Stimulated activated CD4-positive, alpha-beta T cell treated with anti-CD3 and anti-CD28 coated beads, Interleukin-1b, Interleukin-23, amount 100 ng/mL, for 24 hours (primary cell): ENCODE measurements at places on chromosomes 3 and 15.

DNA sequence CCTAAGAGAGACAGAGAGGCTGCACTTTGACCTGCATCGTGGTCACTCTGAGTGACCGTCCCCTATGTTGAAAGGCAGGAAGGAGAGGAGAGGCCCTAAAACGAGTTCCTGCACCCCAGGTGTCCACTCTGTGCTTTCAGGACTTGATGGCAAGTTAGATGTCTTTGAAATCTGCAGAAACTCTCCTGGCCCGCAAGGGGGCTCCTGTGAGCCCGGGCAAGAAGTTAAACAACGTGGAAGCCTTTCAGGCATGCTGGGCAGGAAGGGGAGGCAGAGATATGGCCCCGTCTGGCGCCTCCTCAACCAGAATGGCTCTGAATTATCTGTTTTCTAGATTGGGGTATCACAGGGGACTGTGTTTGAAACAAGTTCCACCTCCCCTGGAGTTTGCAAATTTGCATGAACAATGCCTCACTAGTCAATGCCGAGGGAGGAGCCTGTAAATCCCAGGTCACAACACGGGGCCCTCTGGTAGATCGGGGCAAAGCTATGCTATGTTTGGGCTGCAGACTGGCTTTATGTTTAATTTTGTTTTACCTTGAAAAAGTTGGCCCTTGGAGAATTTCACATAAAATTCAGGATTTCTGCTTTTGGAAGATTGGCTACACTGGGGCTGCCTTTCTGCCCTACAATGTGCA is 9.8 kb downstream of the CTXND1 start:
- DNase-seq: no peak

- DNase-seq: no peak
Measured at GRCh38 chr3:42653560-42654330, at the start of gene ZBTB47. Gene ZBTB47 (plus strand): TSS chr3:42653697. CDS start chr3:42658356, 4,659 bp downstream.

DNA sequence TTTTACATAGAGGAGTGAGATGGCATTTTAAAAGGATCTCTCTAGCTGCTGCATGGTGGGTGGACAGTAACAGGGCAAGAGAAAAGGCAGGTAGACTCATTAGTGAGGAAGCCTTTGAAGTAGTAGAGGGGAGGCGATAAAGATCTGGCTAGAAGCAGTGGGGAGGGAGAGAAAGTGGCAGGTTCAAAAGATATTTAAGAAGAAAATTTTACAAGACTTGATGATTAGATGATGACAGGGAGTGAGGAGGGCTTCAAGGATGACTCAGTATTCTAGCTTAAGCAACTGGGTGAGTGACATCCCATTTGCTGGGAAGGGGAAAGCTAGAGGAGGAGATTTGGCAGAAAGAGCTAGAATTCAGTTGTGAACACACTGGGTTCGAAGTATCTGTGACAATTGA is 3.8 kb upstream of the BRPF1 start:
- DNase-seq: no peak

- no peak for DNase-seq
Measured at GRCh38 chr15:89089316-89090230, 1.3 kb downstream of the ABHD2 start.

DNA sequence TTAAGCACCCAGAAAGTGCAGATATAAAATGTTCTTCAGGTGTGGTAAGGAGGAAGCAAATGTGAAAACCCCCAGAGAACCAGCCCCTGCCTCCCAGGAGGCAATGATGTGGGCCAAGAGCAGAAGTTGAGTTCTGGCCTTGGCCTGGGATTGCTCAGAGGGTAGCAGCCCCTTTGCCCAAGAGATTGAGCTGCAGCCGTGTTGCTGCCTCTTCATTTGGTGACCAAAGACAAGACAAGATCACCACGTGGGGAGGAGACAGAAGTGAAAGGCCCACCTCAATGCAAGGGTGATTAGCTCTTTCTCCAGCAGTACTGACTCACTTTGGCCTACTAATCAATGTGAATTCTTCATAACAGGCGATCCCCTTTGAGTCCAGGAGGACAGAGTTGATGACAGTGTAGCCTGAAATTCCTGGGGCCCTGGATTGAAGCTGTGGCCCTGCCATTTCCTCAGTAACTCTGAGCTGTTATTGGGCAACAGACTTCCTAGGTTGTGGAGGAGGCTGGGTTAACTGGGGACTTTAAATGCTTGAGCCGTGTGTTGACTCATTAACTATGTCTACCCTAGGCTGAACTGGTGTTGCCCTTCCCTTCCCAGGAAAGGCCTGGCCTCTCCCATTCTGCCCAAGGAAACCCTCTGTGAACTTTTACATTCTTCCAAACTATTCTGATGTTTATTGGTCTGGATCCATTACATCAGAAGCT is 86.5 kb downstream of the ST6GAL1 start:
- DNase-seq: no peak

DNA sequence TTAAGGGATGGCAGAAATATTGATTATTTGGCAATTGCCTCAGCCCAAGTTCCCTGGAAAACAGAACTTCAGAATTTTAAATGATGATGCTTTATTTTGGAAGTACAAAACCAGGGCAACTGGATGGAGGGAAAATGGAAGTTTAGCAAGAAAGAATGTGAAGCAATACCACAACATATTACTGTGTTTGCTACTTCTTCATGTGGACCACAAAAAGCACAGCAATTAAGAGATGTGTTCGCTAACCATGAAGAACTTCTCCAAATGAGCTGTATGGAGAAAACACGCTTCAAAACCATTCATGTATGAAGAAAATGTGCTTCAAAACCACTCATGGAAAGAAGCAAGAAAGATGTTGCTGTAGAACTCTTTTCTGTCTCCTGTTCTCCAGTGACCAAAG is 64.7 kb upstream of the ARL6 start:
- DNase-seq: no peak

GRCh38 chr3:36957862-36958686 is 13.2 kb upstream of the TRANK1 start:
- no peak for DNase-seq

GRCh38 chr3:172174513-172175253 is 135.3 kb downstream of the FNDC3B start:
- DNase-seq: no peak

GRCh38 chr15:85154061-85154460 is 172.4 kb downstream of the PDE8A start:
- no peak for DNase-seq

- no peak for DNase-seq
Measured at GRCh38 chr3:155778462-155778861, 27.6 kb downstream of the C3orf33 start.

DNA sequence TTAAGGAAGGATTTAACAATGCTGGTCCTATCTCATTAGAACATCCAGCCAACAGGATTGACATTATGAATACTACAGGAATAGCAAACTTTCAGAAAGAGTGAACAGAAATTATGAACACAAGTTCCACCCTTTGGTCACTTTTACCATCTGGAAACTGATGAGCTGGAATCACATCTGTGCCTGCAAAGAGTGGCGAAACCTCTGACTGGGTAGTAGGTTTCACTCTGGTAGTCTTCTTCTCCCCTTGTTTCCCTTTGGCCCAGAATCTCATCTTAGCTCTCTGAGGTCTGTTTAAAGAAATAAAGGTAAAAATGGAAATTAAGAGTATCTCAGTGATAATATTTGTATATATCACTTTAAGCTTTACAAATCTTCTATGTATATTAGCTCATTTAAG is 73.1 kb downstream of the NR2E3 start:
- DNase-seq: no peak

DNA sequence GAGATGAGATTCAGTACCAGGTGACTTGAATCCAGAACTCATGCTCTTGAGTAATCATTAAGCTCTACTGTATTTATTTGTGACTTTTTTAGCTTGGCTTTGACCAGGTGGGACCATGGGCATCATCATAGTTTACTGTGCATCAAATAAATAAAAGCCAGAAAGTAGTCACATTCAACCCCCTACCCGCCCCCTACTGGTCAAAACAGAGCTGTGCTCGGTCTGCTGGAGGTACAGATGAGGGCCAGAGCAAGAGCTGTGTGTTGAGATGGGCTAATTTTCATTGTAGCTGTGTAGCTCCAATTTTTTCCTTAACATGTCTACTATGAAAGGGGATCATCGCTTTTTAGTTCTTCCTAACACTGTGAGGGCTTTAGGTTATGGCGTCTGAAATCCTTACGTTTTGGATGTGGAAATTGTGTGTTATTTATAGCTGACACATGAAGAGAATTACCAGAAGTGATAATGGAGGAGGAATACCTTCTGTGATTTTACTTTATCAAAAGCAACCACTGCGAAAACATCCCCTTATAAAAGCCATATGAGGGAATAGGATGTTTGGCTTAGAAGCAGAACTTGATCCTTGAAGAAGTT is 375.1 kb downstream of the PTPRG start:
- no peak for DNase-seq

DNA sequence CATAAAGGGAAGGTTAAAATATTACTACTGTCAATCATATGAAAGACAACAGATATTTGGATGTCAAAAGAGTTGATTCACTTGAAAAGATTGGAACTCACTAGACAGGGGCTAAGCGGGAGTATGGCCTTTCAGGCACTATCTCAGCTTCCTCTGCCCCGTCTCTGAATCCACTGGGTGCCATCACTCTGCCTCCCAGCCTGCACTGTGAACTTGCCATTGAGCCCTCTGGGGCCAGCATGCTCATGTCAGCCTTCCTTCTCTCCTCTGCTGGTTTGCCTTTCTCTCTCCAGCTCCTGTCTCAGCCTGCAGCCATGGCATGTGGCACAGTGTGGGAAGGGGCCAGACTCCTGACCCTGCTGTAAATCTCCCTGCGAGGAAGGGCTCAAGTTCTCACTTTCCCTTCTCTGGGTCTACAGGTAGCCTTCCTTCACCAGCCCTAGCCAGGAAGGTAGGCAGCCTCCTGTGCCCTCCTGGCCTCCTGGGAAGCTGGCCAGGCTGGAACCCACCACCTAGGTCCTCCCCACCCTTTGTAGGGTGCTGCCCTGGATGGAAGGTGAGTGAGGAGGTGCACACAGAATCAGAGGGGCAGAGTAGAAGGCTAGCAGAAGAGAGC is 54.0 kb upstream of the SLCO2A1 start:
- no peak for DNase-seq

- no peak for DNase-seq
Measured at GRCh38 chr3:99639579-99639978, 1.2 kb downstream of the COL8A1 start.

GRCh38 chr15:69812861-69813261 is 284.9 kb downstream of the TLE3 start:
- no peak for DNase-seq

DNA sequence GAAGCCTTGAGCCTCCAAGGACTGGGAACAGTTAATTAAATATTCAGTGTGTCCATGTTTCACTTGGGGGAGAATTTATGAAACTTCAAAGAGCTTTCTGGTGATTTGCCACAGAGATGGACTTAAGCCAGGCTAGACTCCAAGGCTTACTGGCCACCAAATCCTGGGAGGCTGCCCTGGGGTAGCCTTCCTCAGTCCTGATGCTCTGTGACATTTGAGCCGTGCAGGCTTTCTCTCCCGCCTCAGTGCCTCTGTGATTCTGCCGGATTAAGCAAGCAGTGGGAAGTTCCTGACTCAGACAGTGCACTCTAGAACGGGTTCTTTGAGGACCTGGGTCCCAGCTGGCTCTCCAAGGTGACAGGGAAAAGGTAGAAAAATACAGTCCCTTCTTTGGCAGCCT is 314.7 kb upstream of the ICE2 start:
- DNase-seq: no peak

DNA sequence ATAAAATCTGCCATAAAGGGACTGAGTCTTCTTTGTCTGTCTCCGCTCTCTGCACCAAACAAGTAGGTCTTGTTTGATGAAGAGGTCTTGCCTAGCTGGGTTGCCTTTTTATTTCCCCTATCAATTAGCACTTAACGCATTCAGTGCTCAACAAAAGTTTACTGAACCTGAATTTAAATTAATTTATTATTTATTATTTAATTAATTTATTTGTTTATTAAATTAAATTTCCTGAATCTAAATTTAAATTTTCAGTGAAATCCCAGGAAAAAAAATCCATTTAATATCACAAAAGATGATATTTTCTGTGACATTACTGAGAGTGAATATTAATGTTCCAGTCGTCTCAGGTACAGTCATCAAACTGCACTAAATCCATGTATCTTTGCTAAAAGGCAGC is 164.9 kb upstream of the AGTR1 start:
- no peak for DNase-seq

GRCh38 chr15:76252249-76252648 is 59.0 kb downstream of the ETFA start:
- DNase-seq: no peak

DNA sequence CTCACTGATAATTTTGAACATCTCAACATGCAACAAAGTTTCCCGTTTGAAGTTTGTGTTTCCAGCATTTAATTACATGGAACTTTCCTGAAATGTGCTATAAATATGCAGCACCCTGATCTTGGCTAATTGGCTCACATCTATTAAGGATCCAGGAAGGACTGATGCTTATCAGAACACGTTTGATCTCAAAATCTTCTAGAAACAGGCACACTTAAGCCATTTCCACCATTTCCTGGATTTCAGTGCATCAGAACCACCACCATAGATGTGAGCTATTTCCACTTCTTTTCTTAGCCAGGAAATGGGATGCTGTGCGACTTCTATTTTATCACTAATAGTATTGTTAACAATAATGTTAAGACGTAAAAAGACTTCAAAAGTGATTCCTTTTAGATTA is 228.9 kb downstream of the FEZF2 start:
- no peak for DNase-seq

GRCh38 chr3:33186524-33187367 is 31.9 kb downstream of the SUSD5 start:
- DNase-seq: no peak

GRCh38 chr3:154904328-154904727 is 175.8 kb upstream of the MME start:
- no peak for DNase-seq

- no peak for DNase-seq
Measured at GRCh38 chr3:55000546-55000945, 72.7 kb upstream of the LRTM1 start.

- DNase-seq: no peak
Measured at GRCh38 chr3:38264779-38265178, 833 bp upstream of the SLC22A13 start.

DNA sequence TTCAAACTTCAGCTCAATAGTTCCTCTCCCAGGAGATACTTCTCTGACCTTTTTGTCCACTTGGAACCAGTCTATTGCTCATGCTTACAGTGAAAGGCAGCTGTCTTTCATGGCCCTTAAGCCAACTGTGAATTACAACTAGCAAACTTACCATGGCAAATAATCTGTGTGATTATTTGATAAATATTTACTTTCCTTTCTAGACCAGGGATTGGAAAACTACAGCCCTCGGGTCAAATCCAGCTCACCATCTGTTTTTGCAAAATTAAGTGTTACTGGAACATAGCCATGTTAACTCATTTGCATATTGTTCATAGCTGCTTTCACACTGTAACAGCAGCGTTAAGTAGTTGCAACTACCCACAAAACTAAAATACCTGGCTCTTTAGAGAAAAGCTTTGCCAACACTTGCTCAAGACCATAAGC is 289.1 kb upstream of the MCTP2 start:
- no peak for DNase-seq
